Activated CD8-positive, alpha-beta T cell treated with anti-CD3 and anti-CD28 coated beads for 36 hours (primary cell): ENCODE measurements at places on chromosomes 13 and 19. TPM values are rescaled to one million over a fixed set of nuclear protein-coding genes. Genes with fewer than 3 reads are reported as not detected.

DNA sequence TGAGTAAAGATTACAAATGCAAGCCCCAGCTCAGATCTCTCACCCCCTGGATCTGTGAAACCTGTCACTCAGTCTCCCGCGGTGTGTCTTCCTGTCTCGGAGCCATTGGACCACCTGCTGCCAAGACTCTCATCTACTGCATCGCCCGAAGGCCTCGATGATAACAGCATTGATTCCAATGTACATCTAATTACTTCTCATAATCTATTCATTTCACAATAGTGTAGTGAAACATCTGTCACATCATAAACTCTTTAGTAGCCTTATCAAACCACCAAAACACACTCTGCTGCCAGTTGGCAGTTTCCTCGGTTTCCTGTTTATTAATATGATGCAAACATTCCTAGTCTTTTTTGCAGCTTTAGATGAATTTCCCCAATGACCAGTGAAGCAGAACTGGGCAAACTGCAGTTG is 220.3 kb downstream of the POU4F1 start:
- H3K27ac ChIP-seq: no peak overlapping the region
- H3K27me3 ChIP-seq: peaks cover 3% of the 10 kb centered on the region
- H3K4me3 ChIP-seq: no peak overlapping the region
- no peaks in the 10 kb centered on the region for H3K4me1 ChIP-seq
- H3K36me3 ChIP-seq: no peaks in the 10 kb centered on the region

- H3K27ac ChIP-seq: no peak overlapping the region
- H3K4me3 ChIP-seq: no peak overlapping the region
- no peaks in the 10 kb centered on the region for H3K27me3 ChIP-seq
- no peaks in the 10 kb centered on the region for H3K4me1 ChIP-seq
- peak; percentile 10 for DNase-seq
These were observed 47.8 kb upstream of the KPNA3 start for GRCh38 chr13:49840266-49840665.

Gene ZNF93
- 17.8 TPM for total RNA-seq

DNA sequence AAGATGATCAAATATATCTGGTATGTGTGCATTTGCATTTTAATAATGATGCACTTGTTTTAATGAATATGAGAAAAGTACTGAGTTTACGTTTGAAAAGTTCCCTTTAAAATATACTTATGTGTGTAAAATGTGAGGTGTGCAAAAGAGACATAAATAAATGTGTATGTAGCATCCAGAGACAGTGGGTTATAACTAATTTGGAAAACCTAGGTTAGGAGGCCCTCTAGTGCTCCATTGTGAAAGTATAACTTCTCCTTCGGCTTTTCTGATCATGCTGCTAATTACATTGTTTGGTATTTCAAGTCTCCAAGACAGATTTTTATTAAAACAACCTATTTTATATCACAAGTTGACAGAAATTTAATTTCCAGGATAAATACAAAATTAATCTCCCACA is 30.1 kb downstream of the SCEL start:
- no peaks in the 10 kb centered on the region for H3K36me3 ChIP-seq
- DNase-seq: no peak
- H3K27me3 ChIP-seq: peaks cover 8% of the 10 kb centered on the region
- H3K4me3 ChIP-seq: no peak overlapping the region

- H3K4me3 ChIP-seq: no peak overlapping the region
- peaks cover 4% of the 10 kb centered on the region for H3K4me1 ChIP-seq
- no peaks in the 10 kb centered on the region for H3K36me3 ChIP-seq
These were observed 224.1 kb downstream of the FGF9 start for GRCh38 chr13:21894703-21895699.

Gene KLK14
- total RNA-seq: 0.43 TPM

DNA sequence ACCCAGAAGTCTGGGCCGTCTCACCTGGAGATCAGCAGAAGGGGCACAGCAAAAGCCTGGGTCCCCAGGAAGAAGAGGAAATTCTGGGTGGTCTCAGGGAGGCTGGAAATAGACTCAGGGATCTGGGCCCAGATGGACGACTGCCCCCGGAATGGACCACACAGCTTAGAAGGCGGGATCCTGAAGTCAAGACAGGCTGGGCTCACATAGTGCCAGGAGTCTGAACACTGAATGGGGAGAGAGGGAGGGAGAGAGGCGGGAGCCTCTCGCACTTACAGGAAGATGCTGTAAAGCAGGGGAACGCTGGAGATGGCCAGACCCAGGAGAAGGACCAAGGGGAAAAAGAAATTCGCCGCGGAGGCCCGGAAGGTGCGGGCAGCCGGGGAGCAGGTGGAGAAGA is 1.3 kb upstream of the LENG1 start:
- peak overlapping the region; percentile 92 for H3K27ac ChIP-seq
- peaks cover 13% of the 10 kb centered on the region for H3K27me3 ChIP-seq
- H3K4me3 ChIP-seq: peak overlapping the region; percentile 86
- H3K36me3 ChIP-seq: peaks cover 3% of the 10 kb centered on the region
- peaks cover 42% of the 10 kb centered on the region for H3K4me1 ChIP-seq

Gene IZUMO2
- total RNA-seq: not detected

GRCh38 chr13:27011661-27012060 is 159.9 kb downstream of the USP12 start:
- no peak overlapping the region for H3K27ac ChIP-seq
- no peaks in the 10 kb centered on the region for H3K36me3 ChIP-seq
- H3K4me1 ChIP-seq: peaks cover 5% of the 10 kb centered on the region
- DNase-seq: no peak
- peaks cover 17% of the 10 kb centered on the region for H3K27me3 ChIP-seq

- no peaks in the 10 kb centered on the region for H3K4me1 ChIP-seq
- H3K27me3 ChIP-seq: no peaks in the 10 kb centered on the region
- no peak for DNase-seq
- H3K36me3 ChIP-seq: no peaks in the 10 kb centered on the region
- H3K4me3 ChIP-seq: no peak overlapping the region
These were observed 470.2 kb upstream of the PRR20A start for GRCh38 chr13:56670563-56670962.

DNA sequence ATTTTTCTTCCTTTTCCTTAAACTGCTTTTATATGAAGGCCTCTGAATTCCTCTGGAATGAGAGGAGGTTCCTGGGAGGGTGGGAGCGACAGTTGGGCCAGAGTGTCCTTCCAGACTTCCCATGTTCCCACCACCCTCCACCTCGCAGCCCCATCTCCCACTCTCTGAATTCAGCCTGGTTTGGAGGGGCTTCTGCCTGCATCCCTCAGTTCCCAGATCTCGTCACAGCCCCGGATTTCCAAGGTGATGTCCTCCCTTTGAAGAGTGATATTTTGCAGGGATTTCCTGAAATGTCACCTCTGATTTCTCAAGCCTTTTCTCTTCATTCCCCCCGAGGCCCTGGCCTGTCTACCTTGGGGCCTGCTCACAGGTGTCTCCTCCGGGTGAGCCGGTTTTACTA is 16.7 kb upstream of the SLC7A9 start:
- no peak overlapping the region for H3K27ac ChIP-seq
- H3K36me3 ChIP-seq: peaks cover 2% of the 10 kb centered on the region
- H3K27me3 ChIP-seq: no peaks in the 10 kb centered on the region
- DNase-seq: no peak
- H3K4me1 ChIP-seq: no peaks in the 10 kb centered on the region
- H3K4me3 ChIP-seq: no peak overlapping the region

- no peak overlapping the region for H3K4me3 ChIP-seq
- H3K4me1 ChIP-seq: peaks cover 4% of the 10 kb centered on the region
- no peak for DNase-seq
- peaks cover 2% of the 10 kb centered on the region for H3K36me3 ChIP-seq
These were observed 4.5 kb upstream of the CADM4 start for GRCh38 chr19:43644181-43644580.

GRCh38 chr13:48975101-48975855 is 434 bp upstream of the FNDC3A start:
- peaks cover 30% of the 10 kb centered on the region for H3K4me1 ChIP-seq
- peaks cover 1% of the 10 kb centered on the region for H3K27me3 ChIP-seq
- peak overlapping the region; percentile 91 for H3K27ac ChIP-seq
- peaks cover 38% of the 10 kb centered on the region for H3K36me3 ChIP-seq

DNA sequence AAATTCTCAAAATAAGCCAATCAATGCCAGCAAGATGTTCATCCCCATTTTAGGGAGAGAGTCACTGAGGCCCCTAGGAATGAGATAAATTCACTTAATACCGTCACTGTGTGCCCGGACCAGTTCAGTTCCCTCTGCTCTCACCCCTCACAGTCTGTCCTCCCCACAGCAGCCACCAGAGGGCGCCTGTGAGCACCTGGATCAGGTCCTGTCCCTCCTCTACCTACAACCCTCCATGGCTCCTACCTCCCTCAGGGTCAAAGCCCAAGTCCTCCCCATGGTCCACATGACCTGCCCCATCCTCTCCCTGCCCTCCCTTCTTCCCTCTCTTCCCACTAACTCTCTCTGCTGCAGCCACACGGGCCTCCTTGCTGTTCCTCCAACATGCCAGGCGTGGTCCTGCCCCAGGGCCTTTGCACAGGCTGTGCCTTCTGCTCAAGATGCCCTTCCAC is 42.0 kb upstream of the NFIC start:
- DNase-seq: peak; percentile 88
- H3K4me3 ChIP-seq: no peak overlapping the region
- H3K4me1 ChIP-seq: no peaks in the 10 kb centered on the region
- peaks cover 10% of the 10 kb centered on the region for H3K27me3 ChIP-seq
- no peaks in the 10 kb centered on the region for H3K36me3 ChIP-seq

Gene LGALS7B
- not detected for total RNA-seq

- DNase-seq: no peak
- no peaks in the 10 kb centered on the region for H3K27me3 ChIP-seq
- H3K27ac ChIP-seq: no peak overlapping the region
- H3K4me1 ChIP-seq: no peaks in the 10 kb centered on the region
- H3K4me3 ChIP-seq: no peak overlapping the region
These were observed 13.1 kb upstream of the OR1M1 start for GRCh38 chr19:9073806-9074205.

DNA sequence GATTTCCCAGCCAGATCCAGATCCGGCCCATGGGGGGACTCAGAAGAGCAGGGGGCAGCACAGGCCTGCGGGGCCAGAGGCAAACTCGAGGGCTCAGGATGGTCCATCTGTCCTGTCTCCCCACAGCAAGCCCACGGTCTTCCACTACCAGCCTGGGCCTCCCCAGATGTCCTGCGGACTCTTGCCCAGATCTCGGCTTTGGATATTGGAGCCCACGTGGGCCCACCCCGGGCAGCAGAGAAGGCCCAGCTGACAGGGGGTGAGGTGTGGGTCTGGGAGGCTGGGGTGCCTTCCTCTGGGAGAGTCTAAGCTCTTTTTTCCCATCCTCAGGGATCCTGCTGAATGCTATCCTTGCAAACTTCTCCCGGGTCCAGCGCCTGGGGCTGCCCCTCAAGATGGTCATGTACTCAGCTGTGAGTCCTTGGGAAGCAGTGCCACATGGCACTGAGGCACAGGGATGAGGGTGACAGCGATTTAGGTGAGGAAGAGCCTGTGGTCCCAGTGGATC is 3.4 kb downstream of the ACP4 start:
- peaks cover 9% of the 10 kb centered on the region for H3K4me1 ChIP-seq
- DNase-seq: no peak
- no peak overlapping the region for H3K4me3 ChIP-seq

Gene PABPC3
- total RNA-seq: 1.8 TPM

DNA sequence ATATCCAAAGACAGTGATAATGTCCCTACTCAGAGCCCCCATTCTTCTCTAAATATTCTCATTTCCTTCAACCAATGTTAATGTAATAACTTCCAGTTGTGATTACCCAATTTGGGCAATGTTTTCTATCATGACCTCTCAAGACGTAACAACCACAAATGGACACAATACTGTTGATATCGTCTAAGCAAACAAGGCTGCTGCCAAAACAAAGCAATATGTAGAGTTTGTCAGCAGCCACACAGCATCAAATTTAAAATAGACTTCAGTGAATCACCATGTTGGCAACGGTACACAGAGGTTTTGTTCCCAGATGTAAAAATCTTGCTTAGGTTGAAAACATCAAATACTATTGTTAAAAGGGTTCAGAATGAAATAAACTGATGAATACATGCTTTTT is 205.1 kb downstream of the DACH1 start:
- no peaks in the 10 kb centered on the region for H3K27me3 ChIP-seq
- no peaks in the 10 kb centered on the region for H3K36me3 ChIP-seq
- H3K4me1 ChIP-seq: no peaks in the 10 kb centered on the region
- H3K27ac ChIP-seq: no peak overlapping the region
- no peak overlapping the region for H3K4me3 ChIP-seq

DNA sequence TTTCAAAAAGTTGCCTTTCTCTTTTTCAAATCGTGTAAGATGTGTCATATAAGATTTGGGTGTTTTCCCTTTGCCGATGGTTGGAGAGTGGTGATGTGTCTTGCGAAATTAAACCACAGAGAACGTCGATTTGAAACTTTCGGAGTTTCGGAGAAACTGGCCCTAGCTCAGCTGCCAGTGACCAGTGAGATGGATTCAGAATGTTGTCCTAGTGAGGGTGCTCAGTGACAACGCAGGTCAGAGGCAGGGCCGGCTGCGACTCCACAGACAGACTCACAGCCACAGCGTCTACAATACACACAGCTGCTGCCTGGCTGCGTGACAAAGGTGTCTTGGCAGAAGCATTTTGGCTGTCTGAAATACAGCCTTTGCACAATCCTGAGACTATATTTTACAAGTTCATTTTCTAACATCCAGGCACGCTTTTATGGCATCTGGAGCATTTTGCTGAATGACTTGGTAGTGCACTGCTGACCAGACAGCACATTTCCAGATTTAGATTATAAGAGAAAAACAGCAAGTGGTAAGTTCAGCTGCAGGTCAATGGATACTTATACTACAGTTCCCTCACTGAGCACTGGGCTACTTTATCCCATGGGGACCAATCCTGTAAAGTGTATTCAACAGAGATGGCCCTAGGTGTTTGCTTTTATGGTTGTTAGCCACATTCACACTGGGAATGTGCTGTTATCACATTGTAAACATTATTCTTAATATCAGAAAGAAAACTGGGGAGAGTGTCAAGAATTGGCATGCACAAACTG is 207.5 kb downstream of the KCNRG start:
- H3K27me3 ChIP-seq: peaks cover 15% of the 10 kb centered on the region
- H3K4me1 ChIP-seq: peaks cover 42% of the 10 kb centered on the region
- DNase-seq: peak; percentile 24
- no peak overlapping the region for H3K27ac ChIP-seq
- H3K36me3 ChIP-seq: no peaks in the 10 kb centered on the region

Gene WDR88
- not detected for total RNA-seq

Gene PLVAP
- not detected for total RNA-seq

- no peaks in the 10 kb centered on the region for H3K36me3 ChIP-seq
- H3K27ac ChIP-seq: no peak overlapping the region
- no peak for DNase-seq
- no peak overlapping the region for H3K4me3 ChIP-seq
- peaks cover 5% of the 10 kb centered on the region for H3K27me3 ChIP-seq
These were observed 159.3 kb downstream of the ITGBL1 start for GRCh38 chr13:101611491-101612475.

GRCh38 chr13:105904034-105904742 is 631.3 kb downstream of the EFNB2 start:
- H3K27me3 ChIP-seq: peaks cover 3% of the 10 kb centered on the region
- H3K27ac ChIP-seq: no peak overlapping the region
- H3K36me3 ChIP-seq: no peaks in the 10 kb centered on the region
- peaks cover 14% of the 10 kb centered on the region for H3K4me1 ChIP-seq
- no peak for DNase-seq
- no peak overlapping the region for H3K4me3 ChIP-seq
